ENCODE measurements at places on chromosomes 7 and 10.
A peak's percentile ranks its signal among the peaks of the same experiment; 100 is the strongest.

DNA sequence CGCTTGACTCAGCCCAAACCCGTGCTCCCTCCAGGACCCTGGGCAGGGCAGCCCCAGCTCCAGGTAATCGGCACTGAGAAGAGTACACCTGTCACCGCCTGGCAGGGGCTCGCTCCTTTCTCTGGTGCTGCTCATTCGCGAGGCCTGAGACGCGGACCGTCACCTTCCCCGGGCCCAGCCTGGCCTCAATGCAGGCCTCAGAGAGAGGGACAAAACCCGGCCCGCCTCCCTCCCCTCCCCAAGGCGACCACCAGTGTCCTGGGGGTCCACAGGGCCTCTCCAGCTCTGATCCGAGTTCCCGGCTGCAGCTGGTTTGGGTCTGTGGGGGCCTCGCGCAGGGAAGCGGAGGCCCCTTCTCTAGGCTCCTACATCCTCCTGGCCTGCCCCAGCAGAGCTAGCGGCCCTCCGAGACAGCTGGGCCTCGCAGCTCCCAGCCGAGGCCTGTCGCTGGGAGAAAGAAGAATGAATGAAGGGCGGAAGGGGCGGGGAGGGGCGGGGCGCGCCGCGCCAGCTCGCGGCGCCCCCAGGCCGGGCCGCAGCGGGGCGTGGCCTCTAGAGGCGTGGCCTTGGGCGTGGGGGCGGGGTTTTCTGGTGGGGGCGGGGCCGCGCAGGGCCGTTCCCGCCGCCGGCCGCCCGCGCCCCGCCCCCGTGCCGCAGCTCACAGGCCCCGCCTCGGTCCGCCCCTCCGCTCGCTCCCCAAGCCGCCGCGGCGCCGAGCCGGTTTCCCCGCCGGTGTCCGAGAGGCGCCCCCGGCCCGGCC lies at the start of gene LIMK1:
TSS of gene LIMK1 (plus strand) at position 688 of the 760 bp plus-strand sequence. CDS start 187 bp downstream, outside the sequence.
- DNase-seq: no peak

DNA sequence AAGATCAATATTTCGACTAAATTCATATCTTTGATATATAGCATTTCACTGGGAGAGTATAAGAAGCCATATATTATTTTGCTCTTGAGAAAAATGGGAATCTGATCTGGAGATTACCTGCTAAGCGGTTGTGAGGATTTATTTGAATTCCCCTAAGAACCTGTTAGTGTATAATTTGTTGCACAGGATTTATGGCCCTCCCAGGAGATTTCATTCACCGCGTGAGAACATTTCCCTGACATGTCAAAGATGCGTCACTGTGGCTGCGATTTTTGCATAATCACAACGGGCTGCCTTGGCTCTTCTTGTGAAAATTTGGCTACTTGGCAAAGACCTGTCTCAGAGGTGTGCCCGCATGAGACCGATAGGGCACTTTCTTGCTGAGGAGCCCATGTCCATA lies 184.7 kb upstream of the PFKP start:
- DNase-seq: no peak

DNA sequence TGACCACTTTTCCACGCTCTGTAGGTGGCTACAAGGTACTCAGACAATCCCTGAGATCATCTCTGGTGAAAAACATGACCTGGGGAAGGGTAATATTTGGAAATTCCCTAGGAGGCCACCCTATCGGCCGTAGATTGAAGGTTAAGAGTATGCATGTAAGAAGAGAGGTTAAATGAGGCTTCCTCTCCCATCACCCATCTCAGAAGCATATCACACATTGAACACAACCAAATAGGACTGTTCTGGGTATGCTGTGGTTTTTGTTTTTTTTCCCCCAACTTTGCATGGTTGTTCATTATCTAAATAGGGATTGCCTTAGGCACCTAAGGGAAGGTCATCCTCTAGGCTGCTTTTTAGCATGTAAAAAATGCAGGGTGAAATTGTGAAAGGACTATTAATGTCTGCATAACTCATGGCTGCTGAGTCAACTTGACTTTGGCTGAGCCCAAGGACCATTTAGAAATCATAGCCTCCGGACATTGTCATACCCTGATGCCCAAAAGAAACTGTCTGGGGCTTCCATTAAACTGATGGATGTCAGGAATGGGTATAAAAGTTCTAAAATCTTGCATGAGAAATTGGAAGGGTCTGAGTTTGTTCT lies 24.7 kb upstream of the ST8SIA6 start:
- DNase-seq: no peak

- no peak for DNase-seq
Observed at GRCh38 chr10:43863859-43864591, 215.3 kb upstream of the ZNF32 start.

DNA sequence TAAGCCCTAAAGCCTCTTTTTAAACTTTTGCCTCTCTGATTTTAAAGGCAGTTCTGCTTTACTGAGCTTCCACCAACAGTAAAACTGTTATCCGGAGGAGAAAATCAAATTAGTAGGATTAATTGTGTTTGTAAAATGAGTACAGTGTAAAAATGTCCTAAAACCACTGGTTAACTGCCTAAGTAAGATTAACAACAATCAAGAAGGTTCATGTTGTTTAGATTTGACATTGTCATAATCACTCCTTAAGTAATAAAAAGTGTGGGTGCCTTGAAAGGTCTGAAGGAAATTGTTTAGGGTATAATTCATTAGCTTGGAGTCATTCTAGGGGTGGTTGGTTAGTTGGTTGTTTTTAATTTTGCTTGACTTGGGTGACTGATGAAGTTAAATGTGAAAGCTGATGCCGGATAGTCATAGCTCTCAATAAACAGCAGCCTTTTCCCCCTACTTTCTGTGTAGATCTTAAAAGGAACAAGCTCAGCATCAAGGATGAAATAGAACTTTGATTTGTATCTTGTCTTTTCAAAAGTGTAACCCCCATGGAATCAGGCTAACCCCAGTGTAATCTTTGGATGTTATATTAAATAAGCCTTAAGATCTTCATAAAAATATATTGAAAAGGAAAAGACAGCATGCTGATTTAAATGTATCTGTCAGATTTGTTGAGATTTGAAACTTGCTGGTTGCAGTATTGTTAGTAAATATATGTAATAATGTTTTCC lies 148.3 kb downstream of the ARID5B start:
- no peak for DNase-seq

- DNase-seq: no peak
Observed at GRCh38 chr7:82697897-82698296, 254.3 kb upstream of the CACNA2D1 start.

DNA sequence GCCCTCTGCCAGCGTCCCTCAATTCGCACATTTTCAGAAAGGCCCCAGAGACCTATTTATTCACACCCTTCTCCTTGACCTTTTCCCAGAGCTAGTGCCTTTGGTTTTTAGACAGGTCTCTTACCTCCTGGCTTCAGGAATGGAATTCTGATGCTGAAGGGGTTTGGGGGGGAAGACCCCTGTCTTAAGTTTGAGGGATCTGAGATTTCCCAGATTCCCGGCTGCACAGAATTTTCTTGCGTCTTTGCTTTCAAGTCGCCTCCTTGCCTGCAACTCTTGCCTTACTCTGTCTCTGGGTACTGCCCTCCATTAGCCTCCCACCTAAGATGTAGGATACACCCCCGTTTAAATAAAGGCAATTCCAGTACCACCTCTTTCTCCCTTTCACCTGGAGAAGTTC lies 1.9 kb downstream of the GATA3 start:
- DNase-seq: no peak

GRCh38 chr7:36979810-36980248 lies 255.5 kb upstream of the AOAH start:
- no peak for DNase-seq

DNA sequence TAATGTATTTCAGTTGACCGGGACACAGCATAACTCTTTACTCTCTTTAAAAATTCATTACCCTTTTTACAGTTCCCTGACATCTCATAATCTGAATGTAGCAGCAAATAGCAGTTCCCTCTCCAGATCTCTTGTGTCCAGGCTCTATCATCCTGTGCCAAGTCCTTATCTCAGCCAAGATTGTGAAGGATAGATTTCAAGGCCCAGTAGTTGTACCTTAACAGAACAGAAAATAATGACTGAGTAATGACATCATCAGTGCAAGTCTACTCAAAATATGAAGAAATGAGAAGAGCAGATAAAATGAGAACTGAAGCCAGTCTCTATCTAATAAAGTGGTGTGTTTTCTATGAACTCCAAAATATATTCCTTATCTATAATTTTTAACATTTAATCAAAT lies 92.6 kb downstream of the TFEC start:
- no peak for DNase-seq

GRCh38 chr10:63257778-63258177 lies 124.7 kb downstream of the NRBF2 start:
- no peak for DNase-seq

GRCh38 chr10:63711867-63712716 lies 190.9 kb downstream of the REEP3 start:
- peak; percentile 90 for DNase-seq

DNA sequence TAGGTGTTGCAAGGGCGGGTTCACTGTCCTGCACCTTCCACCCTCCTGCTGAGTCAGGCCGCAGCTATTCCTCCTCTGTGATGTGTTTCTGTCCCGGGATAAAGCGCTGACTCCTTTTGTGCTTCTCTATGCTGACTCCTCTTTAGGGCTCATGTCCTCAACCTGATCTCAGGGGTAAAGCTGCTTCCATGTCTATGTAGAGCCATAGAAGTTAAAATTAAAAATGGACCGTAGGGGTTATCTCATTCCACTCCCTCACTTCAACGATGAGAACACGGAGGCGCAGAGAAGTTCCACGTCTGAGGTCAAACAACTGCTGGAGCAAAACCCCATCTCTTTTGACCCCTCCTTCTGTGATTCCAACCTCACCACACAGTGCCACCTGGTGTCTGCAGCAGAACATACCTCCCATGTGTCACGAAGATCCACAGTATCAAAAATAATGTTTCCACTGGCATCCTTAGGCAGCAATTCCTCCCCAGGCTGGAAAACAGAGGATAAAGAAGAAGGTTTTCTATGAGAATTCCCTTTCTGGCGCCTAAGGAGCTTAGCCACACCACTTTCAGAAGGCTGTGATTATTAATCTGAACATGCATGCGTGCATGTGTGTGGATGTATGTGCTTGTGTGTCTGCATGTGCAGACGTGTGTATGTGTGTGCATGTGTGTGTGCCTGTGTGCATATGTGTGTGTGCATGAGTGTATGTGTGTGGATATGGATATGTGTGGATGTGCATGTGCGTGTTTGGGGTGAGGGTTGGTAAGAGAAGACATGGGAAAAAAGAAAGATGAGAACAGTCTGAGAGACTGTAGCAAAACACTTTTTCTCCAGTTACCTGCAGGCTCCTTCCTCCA lies 81.2 kb upstream of the UCN3 start:
- no peak for DNase-seq

GRCh38 chr10:62625484-62625883 lies 179.0 kb upstream of the ADO start:
- DNase-seq: no peak

- no peak for DNase-seq
Observed at GRCh38 chr7:110839866-110840265, 251.1 kb upstream of the LRRN3 start.

DNA sequence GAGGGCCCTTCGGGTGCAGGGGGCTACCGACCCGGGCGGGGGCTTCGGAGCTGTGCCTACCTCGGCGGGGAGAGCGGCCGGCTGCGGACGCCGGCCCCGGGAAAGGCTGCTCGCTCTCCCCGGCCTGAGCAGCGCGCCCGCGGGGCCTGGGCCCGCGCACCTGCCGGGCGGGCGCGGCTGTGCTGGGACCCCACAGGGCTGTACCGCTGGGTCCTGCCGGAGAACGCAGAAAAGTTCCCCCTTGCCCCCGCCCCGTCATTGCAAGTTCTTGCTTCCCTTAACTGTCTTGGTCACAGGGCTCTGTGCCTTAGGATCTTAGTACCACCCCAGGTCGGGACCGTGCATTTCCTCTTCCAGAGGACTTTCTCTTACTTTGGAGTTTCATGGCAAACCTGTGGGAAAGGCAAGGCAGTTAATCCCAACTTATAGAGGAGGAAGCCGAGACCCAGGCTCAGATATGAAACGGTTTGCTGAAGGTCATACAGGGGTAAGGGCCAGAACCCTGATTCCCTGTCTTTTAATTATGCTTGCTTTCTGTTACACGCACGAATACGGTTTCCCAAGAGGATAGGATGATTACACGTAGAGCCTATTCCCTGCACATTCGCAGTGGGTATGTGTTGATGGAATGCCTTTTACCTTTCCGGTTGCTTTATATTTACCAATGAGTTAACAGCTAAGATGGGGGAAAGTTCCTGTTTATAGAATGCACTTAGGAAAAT lies 652 bp downstream of the PCGF5 start:
- DNase-seq: no peak

DNA sequence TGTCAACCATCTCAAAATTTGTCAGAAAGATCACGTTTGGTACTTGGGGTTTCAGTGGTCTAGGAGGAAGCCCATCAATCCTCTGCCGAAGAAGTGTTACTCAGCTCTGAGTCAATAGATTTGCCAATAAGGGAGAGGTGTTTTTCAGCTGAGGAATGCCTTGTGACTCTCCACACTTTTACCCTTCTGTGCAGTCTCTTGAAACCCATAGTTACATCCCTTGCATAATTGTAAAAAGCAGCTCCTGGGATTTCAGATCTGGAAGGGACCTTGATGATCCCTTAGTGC lies 47.5 kb downstream of the INSYN2A start:
- peak; percentile 64 for DNase-seq

DNA sequence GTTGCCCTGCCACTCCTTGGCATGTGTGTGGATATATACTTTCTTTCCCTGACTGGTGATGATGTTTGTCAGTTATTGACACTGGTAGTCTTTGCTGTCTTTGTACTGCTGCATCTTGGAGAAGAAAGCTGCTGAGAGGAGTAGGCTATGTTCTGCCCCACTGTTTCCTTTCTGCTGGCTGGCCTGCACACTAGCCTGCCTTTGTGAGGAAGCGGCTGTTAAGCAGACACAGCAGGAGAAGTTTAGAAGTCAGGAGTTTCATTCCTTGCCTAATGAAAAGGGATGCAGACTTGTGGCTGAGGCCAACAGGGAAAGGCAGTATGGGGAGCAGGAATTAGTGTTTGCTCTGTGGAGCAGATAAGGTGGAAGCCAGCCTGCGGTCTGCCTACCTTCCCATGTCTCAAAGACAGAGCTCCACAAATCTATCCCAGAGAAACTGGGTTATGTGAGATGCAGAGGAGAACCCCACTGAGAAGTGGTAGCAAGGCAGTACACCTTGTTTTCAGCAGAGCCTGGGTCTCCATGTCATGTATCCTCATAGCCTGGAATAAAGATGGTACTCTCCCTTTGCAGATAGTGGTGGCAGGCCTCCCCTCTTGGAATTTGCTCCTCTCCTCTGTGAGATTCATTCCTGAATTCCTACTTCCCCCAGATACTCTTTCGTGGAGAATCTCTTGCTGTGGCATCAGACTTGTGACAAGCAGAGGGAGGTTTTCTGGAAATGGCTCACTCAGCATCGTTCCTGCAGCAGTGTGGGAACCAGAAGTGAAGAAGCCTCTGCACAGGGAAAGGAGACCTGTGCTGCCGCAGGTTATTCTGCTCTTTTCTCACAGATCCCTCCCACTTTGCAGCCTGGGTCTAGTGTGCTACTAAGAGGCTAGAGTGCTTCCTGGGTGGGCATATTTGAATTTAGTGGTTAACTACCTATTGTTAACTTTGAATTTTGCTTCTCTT lies 130.2 kb downstream of the LRRC4 start:
- DNase-seq: no peak

GRCh38 chr7:130096243-130096827 lies 26.0 kb downstream of the KLHDC10 start:
- no peak for DNase-seq

GRCh38 chr7:132353936-132354335 lies 222.3 kb downstream of the PLXNA4 start:
- DNase-seq: no peak
